Fibroblast of skin of abdomen (primary cell): ENCODE measurements at places on chromosomes 11 and 22.
A peak's percentile ranks its signal among the peaks of the same experiment; 100 is the strongest.

GRCh38 chr11:24705474-24705873 is 208.6 kb downstream of the LUZP2 start:
- DNase-seq: no peak

GRCh38 chr22:43446037-43446803 is 34.4 kb downstream of the MPPED1 start:
- DNase-seq: no peak

- no peak for DNase-seq
Measured at GRCh38 chr11:72061739-72062396, 18.5 kb downstream of the NUMA1 start.

DNA sequence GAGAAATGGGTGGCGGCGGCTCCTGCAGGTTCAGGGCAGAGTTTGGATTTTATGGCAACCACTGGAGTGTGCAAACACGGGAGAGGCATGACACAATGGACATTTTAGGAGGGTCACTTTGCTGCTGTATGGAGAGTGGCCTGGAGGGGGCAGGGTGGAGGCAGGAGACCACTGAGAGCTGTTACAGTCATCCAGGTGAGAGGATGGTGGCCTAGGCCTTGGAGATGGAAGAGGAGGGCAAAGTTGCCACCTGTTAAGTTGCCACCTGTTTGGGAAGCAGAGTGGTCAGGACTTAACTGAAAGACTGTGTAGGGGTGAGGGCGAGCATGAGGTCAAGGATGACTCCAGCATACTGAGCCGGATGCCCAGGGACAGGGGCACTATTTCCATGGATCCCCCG is 2.3 kb upstream of the RAD9A start:
- no peak for DNase-seq

DNA sequence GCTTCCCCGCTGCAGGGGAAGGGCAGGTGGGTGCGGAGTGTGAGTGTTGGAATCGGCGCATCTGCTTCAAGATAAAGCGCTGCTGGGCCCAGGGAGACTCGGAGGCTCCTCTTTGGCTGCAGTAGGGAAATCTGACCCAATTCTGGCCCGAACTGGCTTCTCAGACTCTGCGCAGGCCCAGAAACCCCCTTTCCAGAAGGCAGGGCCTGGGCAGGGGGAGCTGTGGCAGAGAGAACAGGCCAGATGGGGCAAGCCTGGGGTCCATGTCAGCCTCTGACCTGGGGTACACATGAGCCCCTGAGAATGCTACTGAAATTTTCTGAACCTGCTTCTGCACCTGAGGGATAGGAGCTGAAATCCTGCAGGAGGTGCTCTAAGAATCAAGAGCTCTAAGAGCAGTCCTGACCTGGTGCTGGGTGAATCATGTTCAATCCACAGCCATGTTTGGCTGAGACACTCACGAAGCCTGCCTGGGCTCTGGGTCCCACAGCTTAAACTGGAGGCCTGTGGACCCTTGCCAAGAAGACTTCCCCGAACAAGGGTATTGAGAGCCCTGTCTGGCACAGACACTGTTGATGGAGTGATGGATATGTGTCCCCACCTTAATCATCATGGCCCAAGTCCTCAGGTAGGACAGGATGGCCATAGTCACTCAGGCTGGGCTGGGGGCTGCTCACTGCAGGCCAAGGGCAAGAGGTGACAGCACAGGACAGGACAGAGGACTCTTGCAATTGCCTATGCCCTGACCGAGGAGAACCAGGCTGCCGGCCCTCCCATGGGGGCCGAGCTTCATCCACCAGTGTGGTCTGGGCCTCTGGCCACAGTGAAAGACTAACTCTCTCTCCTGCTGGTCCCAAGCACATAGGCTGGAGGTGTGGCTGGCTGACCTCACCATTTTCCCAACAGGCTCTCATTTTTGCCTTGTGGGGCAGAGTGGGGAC is 6.9 kb downstream of the RAB3IL1 start:
- DNase-seq: no peak

DNA sequence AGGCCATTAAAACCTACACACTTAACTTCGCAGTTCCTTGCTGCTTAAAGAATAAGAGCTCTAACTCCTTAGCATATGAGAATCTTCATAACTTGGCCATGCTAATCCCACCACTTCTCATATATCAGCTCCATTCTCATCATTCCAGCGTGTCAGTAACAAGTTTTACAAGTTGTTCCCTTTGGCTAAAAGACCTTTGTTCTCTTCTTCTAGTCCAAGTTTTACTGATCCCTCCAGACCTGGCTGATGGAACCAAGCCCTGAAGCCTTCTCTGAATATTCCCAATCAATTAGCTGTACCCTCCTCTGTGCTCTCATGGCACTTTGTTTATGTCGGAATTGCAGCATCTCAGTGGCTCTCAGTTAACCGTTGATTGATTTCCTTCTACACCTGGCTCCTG is 35.8 kb downstream of the GAB2 start:
- peak; percentile 56 for DNase-seq
